ENCODE measurements at places on chromosomes 4 and X.

GRCh38 chrX:48475296-48475695 lies 703 bp upstream of the FTSJ1 start:
- no peak for DNase-seq

- no peak for DNase-seq
Observed at GRCh38 chr4:144712775-144713174, 66.8 kb downstream of the HHIP start.

DNA sequence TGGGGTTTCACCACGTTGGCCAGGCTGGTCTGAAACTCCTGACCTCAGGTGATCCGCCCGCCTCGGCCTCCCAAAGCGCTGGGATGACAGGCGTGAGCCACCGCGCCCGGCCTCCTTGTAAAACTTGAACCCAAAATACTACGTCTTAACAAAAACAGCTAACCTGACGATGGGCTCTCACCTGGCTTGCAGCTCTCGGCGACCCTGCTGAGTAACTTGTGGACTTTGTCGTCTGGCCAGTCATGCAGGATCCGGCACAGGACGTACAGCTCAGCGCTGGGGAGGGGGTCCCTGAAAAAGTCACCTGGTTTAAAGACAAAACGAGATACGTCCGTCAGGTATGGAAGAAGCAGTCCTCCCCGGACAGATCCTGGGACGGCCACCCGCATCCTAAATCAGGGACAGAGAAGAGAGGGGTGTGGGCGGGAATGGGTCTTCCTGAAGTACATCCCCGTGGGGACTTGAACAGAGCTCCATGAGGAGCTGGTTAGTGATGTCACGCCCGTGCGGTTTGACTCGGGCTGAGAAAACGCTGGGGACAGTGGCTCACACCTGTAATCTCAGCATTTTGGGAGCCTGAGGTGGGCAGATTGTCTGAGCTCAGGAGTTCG lies 20.7 kb upstream of the SLC25A6 start:
- no peak for DNase-seq

GRCh38 chr4:4430492-4431195 lies 43.7 kb downstream of the NSG1 start:
- DNase-seq = peak; percentile 66

- DNase-seq = no peak
Observed at GRCh38 chrX:135557344-135557743, 36.9 kb downstream of the INTS6L start.

DNA sequence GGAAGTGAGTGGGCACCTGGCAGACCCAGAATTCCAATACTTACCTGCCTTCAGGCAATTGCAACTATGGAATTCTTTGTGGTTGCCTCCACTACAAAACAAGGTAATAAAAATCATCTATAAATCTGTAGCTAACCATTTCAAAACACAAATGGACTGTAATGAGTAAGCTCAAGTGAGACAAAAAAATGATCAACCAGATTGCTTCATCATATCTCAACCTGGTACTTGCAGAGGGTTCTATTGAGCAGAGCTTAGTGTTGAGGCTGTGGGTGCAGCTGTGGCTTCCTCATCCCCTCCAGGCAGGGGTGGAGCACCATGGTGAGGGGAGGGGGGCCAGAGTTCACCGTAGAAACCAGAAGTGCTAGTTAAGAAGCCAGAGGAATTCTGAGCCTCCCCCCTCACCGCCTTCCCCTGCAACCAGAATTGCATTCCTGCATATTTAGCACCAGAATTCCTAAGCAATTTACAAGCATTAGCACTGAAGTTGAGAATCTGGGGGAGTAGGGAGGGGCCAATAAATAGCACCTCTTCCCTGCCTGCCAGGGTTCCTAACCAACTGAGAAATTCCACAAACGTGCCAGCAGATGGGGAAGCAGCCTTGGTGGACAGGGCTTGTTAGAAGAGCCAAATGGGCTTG lies 11.5 kb downstream of the CTAG1A start:
- DNase-seq = no peak

GRCh38 chrX:121851033-121851432 lies 803.6 kb downstream of the GLUD2 start:
- no peak for DNase-seq

DNA sequence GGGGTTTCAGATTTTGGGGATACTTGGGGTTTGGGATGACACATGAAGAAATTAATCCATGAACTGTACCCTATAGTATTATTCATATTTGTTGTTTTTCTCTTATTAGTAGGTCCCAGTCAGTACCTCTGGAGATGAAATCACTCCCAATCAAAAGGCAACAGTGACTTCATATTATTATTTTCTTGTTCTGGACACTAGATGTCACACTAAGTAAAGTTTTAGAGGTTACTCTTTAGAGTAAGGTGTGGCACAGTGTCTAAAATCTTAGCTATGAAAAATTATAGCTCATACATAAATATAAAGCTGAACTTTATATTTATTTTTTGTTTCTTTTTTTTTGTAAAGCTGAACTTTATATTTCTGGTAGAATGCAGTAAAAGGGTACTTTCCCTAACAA lies 35.1 kb downstream of the FAM114A1 start:
- DNase-seq = peak; percentile 40

GRCh38 chrX:110806145-110806544 lies 10.5 kb upstream of the CHRDL1 start:
- DNase-seq = no peak

Data from SK-N-DZ (cell line).